ENCODE measurements at places on chromosomes 7 and 10. TPM values are rescaled to one million over a fixed set of nuclear protein-coding genes. Genes with fewer than 3 reads are reported as not detected.

Gene FBXO24
- total RNA-seq: 0.54 TPM

Gene PEX1
- 13.9 TPM for total RNA-seq

Gene CFAP46
- 1.7 TPM for total RNA-seq

Gene ACTR3C
- total RNA-seq: not detected

Gene ANKRD30A
- total RNA-seq: not detected

Gene OIT3
- not detected for total RNA-seq

Gene PDE6C
- not detected for total RNA-seq

Data from IMR-90 (cell line).